Pancreas (tissue), 10 donors: ENCODE measurements at places on chromosomes 12 and 14. TPM values are rescaled to one million over a fixed set of nuclear protein-coding genes. Genes with fewer than 3 reads are reported as not detected.

DNA sequence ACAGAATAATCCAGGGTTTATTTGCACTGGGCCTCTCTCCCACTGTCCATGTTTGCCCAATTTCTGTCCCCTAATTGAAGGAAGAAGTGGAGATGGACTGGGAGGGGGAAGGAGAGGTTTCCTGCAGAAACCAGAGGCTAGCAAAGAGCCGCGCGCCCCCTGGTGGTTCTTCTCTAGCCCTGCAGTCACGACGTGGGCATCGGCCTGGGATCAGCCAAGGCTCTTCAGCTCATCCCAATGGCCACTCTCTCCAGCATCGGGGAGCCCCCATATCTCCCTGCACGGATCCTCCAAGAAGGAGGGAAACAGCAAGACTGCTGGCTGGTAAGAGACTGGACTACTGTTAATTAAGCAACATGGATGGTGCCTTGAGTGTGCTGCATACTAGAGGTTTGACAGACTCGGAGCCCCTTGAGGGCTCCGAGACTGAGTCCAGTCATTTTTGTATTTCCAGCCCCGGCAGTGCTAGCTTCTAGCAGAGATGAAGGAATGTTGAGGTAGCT, 18.7 kb downstream of the ZBTB39 start:
- DNase-seq, result peak; percentile 91

DNA sequence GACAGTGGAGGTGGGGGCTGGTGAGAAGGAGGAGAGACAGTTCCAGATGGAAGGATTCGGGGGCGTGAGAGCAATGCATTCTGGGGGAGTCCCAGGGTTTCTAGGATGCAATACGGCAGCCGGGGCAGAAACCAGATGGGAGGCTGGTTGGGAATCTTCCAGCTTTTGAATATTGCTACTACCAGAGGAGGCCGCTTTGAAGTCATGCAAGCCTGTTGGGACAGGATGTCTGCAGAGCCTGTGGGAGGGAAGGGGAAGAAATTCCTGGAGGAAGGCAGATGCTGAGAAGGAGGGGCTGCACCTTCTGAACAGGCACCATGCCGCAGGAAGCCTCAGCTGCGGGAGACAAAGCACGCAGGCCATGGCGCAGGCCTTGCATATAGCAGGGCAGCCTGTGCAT, 105.4 kb downstream of the APAF1 start:
- no peak for DNase-seq

DNA sequence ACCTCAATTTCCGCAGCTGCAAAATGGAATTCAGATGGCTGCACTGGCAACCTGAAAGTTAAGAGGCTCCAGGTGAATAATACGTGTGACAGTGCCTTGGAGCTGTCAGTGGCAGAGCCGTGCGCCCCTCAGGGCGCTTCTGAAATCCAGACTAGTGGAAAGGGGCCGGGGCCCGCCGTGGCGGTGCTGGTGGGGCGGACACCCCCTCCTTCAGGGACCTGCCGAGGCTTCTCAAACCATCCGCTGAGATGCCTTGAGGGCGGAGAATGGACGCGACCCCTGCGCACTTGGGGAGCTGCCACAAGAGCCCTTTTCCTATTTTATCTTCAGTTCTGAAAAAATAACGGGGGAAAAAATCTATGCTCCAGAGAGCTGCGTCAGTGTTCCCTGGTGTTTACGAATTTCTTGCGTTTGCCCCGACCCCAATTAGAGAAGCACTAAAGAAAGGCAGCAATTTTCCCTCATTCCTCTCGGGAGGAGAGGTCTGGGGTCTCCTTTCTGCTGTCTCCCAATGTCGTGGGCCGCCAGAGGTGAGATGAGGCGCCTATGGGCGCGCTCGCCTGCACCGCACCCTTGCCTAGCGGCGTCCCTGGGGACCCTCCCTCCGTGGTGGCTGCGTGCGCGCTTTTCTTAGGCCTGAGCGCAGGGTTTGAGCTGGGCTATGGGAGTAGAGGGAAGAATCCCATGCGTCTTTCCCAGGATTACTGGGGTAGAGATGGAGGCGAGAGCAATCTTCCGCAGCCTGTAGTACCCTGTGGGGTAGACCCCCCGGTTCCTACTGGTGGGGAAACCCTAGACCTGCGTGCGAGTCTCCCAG, 2.2 kb downstream of the NOS1 start:
- no peak for DNase-seq

DNA sequence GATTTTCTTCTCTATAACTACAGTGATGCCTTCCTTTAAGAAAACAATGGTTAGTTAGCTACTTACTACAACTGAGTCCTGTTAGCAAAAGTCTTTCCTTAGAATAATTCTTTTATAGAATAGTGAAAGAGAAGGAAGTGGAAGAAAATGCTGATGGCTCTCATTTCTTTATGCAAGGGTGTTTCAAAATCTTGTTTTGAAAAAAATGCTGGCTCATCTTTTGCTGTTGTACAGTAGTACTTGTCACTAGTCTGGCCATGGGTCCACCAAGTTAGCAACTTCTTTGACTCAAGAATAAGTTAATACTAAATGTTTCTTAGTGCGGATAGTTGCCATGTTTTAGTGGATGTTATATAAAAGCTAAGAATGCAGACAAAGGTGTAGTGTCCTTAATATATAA, 225.4 kb downstream of the PTPRO start:
- no peak for DNase-seq

GRCh38 chr14:56996721-56997399, 186.6 kb upstream of the OTX2 start:
- DNase-seq, result no peak

DNA sequence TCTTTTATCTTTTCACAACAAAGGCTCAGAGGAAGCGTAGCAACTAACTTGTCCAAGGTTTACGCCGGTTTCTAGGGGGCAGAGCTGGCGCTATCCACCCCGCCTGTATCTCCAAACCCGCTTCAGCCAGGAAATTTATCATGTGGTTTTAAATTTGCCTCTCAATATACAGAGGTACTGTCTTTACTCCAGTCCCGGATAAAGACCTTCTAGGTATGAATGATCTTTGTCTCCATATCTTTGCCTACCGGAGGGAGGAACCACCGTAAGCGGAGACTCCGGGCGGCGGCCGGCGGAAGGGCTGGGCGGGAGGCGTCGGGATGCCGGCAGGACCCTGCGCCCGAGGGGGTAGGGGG, 693 bp upstream of the RIMKLB start:
- DNase-seq, result no peak

- DNase-seq, result no peak
Measured at GRCh38 chr14:65414961-65415589, 2.5 kb downstream of the FUT8 start.

DNA sequence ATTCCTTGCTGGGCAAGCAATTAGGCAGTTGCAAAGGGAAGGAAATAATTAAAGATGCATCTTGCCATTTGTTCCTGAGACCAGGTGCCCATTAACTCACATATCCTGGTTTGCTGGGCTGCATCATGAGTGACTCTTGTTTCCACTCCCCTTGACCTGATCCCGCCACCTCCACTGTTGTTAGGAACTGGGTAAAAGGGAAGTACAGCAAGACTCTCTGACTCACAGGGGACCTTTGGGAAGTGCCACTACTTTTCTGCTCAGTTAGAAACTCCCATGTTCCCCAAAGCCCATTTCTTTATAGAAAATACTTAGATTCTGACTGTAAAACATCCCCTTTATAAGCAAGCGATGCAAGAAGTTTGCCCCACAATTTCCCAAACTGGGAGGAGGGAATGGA, 186.0 kb upstream of the BCL2L14 start:
- DNase-seq, result no peak

- no peak for DNase-seq
Measured at GRCh38 chr14:45838597-45838996, 585.6 kb upstream of the MIS18BP1 start.

DNA sequence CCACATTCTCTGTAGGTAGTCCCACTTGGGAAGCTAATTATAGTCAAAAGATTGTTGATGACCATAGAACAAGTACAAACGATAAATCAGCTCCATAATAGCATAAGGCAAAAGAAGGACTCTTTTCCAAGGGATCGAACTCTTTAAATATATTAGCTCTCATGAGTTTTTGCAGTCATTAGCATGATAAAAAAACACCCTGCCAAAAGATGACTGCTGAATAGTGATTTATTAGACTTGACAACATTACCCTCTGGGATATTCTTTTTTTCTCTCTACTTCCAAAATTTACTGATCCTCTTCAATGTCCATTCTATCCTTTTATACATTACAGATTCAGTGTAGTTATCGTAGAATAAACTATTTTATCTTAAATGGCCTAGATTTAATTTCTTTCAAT, 14.2 kb downstream of the EPYC start:
- no peak for DNase-seq

Gene NAP1L1
- 85.1 TPM for total RNA-seq

Gene BDKRB2
- 6.9 TPM for total RNA-seq

Gene PMCH
- total RNA-seq, result not detected
